HuH-7 (cell line): ENCODE measurements at places on chromosomes 3 and 15.

GRCh38 chr15:40290918-40291574 lies 8.2 kb upstream of the ANKRD63 start:
- DNase-seq, result peak; percentile 76

DNA sequence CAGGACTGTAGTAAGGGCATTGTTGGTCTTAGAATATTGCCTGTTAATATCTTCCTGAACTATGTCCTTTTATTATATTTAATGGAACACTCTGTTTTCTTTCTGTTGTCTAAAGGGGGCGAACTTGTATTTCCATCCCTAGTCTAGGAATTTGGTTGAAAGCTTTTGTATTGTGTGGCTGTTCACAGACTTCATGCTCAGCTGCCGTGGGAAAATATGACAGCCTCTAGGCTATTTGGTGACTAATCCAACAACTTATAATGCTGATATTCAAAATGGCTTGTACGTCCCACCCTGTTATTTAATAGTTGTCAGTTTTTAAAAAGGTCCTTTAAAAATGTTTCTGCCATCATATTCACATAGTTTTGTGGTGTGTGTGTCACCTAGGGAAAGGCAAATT lies 202.6 kb downstream of the KLHL25 start:
- no peak for DNase-seq

- no peak for DNase-seq
These were observed 45.3 kb upstream of the VPS8 start for GRCh38 chr3:184766555-184767261.

- peak; percentile 90 for DNase-seq
These were observed 101.2 kb downstream of the SMAD6 start for GRCh38 chr15:66803182-66803729.

DNA sequence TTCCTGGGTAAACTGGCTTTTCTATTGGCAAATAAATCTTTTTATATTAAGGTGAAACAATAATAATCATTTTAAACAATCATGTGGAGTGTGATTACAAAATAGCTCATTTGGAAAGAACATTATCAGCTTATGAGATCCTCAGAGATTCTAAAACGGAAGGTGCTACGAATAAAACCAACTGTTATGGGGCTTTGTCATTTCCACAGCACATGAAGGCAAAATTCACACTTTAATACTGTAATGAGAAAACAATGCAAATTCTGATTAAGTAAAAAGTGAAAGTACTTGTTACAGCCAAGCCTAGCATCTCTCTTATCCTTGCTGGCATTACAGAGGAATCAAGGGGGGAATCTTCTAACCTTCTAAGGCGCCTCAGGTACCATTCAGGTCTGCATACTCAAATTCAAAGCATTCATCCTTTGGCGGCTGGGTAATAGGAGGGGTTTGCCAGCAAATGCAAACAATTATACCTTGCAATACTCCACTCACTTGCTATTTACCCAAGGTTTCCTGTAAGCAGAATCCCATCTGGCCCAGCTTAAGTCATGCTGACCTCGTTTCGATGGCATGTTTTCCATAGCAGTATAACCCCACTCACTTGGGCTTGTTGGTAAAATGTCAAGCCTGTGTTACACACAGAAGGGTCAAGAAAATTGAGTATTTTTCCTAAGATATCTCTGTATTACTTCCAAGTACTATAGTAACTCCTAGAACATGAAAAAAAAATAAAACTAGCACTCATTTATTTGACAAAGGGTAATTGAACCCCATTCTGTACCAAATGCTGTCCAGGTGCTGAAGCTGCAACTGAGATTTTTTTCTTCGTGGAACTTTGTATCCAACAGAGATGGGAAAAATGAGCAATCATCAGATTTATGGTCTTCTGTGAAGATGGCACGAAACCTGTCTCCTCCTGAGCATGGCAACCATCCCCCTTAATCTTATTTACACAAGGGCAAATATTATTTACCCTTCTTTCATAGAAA lies 183.7 kb upstream of the LMCD1 start:
- DNase-seq, result no peak

DNA sequence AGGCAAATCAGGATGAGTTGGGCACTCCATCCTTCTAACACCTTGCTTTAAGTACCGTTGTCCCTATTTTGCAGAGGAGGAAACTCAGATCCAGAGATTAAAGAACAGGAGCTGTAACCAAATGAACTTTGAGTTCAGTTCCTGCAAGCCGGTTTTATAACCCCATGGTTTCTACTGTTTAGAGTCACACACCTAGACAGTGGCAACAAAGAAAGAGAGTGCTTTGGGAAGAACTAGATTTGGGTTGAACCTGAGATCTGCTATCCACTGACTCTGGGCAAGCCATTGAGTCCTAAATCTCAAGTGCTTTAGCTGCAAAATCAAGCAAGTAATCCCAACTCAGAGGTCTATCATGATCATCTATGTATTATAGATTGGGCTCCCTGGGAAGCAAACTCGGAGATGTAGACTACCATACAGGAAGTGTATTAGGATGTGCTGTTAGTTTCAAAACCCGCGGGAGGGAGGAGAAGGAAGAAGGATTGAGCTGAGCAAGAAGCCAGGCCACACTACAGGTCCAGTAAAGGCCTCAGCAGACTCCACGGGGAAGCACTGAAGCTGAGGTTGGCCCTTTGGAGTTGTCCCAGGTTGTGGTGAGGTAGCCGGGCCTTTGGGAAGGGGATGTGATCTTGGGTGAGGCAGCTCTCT lies 42.2 kb downstream of the SRGAP3 start:
- no peak for DNase-seq

DNA sequence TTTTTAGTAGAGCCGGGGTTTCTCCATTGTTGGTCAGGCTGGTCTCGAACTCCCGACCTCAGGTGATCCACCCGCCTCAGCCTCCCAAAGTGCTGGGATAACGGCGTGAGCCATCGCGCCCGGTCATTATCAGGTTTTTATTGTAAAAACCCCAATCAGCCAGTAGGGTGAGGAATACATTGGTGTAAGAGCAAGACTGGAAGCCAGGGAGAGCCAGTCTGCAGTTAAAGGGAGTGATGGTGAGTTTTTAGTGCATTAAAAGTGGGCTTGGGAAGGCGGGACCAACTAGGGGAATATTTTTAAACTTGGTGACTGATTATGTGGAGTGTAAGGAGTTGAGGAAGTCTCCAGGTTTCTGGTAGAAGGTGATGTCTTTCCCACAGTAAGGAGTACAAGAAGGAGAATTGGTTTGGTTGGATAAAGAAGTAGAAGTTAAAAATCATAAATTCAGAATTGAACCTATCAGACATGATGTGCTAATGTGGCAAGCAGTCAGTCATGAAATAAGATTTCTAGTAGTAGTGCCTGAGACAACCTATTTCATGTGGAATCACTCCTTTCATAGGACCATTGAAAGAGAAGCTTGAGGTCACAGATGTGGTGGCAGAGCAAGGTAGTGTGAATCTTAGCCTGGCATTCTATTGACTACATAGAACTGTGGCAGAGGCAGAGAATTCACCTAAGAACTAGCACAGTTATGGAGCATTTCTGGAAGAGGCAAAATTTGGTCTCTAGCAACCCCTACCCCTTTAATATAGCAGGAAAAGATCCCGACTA lies 2.4 kb upstream of the DCBLD2 start:
- no peak for DNase-seq

GRCh38 chr3:55426486-55426885 lies 60.6 kb downstream of the WNT5A start:
- no peak for DNase-seq

- no peak for DNase-seq
These were observed 55.8 kb upstream of the ETV5 start for GRCh38 chr3:186164696-186165095.

DNA sequence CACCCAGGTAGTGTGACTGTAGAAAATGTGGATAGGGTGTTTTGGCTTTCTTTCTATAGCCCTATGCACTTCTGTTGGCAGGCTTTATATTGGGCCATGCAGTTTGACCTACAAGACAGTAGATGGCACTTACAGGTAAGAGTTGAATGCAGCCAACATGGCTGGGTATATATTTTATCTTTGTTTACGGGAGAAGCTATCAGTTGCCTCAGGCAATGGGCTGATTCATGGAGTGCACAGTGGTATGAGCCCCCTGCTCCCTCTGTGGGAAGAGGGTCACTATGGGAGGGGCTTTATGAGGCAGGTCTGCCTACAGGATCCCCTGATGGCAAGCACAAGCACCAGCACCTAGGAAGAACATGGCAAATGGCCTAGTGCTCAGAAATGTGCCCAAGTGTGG lies 301.2 kb upstream of the CDIN1 start:
- DNase-seq, result no peak

DNA sequence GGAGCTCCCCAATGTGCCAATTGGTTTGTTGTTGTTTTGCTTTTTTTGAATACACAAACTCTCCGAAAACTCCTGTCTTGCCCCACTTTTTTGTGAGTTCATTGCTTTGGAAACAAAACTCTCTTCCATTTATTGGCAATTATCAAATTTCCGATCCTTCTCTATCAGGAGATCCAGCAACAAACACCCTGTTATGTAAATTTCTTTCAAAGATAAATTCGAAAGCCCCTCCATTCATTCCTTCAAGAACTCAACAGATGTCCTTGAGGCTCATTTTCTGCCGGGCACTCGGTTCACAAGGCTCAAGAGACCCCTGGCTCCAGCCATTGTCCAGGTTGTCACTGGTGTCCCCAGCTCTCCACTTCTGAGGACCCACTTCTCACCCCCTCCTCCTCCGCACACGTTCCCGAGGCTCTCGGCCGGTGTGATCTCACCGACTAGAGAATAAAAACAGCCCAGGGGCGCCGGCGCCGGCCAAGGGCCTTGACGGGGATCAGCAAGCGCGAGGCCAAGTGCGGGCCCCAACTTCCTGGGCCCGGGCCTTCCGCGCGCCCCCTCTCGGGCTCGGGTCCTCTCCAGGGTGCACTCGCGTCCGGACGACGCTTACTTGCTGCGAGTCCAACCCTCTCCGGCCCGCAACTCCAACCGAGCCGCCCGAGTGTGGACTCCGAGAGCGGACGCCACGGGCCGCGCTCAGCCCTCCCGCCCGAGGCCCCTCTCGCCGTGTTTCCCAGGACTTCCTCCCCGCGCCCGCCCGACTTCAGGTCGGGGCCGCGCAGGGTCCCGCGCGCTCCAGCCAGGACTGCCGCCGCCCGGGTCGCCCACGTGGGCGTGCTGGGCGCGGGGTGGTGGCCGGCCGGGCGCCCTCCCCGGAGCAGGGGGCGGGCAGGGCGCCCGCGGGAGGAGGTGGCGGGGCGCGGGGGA lies 533 bp upstream of the SMAD3 start:
- DNase-seq, result no peak

DNA sequence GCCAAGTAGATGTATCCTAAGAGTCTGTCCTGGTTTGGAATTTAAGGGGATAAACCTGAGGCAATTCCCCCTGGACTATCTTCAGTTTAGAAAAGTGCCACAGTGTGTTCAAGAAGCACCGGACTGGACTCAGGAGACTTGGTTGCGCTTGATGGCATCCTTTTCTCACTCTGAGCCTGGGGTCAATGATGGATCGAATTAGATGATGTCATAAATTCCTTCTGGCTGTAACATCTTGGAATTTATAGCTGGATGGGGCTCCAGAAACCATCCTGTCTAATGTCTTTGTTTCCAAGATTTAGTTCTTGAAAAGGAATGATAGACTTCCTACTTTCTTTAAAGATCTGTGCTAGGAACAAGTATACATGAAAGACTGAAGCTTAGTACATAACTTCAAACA lies 280.6 kb downstream of the LPP start:
- DNase-seq, result no peak

DNA sequence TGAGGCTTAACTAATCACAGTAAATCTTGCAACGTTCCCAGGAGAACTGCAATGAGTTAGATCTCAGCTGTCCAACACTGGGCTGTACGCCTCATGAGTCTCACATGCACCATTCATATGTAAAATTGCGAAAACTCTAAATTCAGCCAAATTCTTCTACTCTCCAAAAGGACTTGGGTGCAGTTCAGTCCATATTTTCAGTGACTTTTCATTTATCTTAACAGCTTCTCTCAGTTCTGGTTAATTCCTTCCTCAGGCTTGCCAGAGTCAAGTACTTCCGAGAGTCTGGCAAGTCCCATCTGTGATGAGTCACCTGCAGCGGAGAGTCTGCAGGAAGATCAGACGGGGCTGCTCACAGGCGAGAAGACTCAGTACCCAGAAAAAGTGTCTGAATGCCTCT lies 11.5 kb downstream of the CCDC80 start:
- no peak for DNase-seq

DNA sequence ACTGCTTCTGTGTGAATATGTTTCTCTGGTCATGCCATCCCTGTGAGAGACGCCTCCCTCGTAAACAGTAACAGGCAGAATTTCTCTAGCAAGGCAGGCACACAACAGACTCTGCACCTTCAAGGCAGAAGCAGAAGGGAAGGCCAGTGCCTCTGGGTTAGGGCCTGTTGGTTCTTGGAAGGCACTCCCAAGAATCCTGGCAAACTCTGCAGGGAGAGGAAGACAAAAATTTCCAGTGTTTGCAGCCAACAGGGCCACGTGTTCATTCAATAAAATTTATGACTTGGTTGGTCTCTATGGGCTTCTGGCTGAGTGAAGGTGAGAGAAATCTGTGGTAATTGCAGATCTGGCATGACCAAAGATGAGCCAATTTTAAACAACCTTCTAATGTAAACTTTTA lies 39.3 kb downstream of the NFKBIZ start:
- no peak for DNase-seq

- DNase-seq, result no peak
These were observed 919.3 kb downstream of the TUSC7 start for GRCh38 chr3:117628823-117629291.

GRCh38 chr3:114866430-114866829 lies 280.7 kb downstream of the ZBTB20 start:
- DNase-seq, result no peak

DNA sequence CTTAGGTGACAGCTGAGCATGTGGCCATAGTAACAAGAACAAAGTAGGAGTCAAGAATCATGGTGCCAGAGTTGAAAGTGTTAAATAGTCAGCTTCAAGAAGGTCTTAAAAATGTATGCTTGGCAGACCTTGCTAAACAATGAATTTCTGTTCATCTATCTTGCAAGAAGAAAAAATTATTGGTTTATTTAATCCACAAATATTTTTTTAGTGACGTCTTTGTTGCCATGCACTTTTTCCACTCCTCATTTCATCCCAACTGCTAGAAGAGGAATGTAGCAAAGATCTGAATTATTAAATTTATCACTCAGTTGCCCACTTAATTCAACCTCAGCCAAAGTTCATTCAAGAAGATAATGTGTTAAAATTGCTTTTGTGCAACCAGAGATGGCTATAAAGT lies 3.2 kb upstream of the SLC4A7 start:
- no peak for DNase-seq

DNA sequence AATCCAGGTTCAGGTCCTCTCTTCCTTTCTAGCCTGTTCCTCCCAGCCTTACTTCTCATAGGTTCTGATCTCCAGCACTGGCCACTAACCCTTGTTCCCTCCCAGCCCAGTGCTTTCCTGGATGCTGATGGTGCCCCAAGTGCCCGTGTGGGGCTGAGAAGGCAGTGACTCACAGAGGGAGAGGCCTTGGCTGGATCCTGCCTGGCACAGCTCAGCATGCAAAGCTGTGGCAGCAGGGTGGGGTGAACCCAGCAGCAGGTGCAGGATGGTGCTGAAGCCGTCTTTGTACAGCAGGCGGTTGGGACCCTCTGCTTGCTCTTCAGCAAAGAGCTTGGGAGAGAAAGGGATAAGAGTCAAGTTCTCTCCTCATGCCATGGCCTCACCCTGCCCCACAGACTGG lies 7.6 kb downstream of the LPCAT4 start:
- DNase-seq, result no peak

- DNase-seq, result no peak
These were observed 48.3 kb downstream of the TOPAZ1 start for GRCh38 chr3:44289882-44290462.

GRCh38 chr15:76208084-76208785 lies 103.0 kb downstream of the ETFA start:
- no peak for DNase-seq

- no peak for DNase-seq
These were observed 38.0 kb downstream of the COL6A5 start for GRCh38 chr3:130383424-130383823.
